ENCODE measurements at places on chromosomes 5 and 9.

GRCh38 chr5:137666901-137667300 is 69.0 kb downstream of the KLHL3 start:
- no peak for DNase-seq
- no peak overlapping the region for H3K4me3 ChIP-seq
- H3K36me3 ChIP-seq, result no peaks in the 10 kb centered on the region
- no peaks in the 10 kb centered on the region for H3K4me1 ChIP-seq
- H3K27ac ChIP-seq, result no peak overlapping the region

- H3K27me3 ChIP-seq, result no peaks in the 10 kb centered on the region
- H3K27ac ChIP-seq, result no peak overlapping the region
- H3K4me3 ChIP-seq, result no peak overlapping the region
- no peak for DNase-seq
- no peaks in the 10 kb centered on the region for H3K4me1 ChIP-seq
- H3K36me3 ChIP-seq, result no peaks in the 10 kb centered on the region
These were observed 764.7 kb downstream of the MTRR start for GRCh38 chr5:8633696-8634095.

GRCh38 chr5:87170799-87171198 is 96.9 kb upstream of the RASA1 start:
- no peaks in the 10 kb centered on the region for H3K27me3 ChIP-seq
- no peak overlapping the region for H3K4me3 ChIP-seq
- H3K4me1 ChIP-seq, result no peaks in the 10 kb centered on the region
- H3K27ac ChIP-seq, result no peak overlapping the region
- no peaks in the 10 kb centered on the region for H3K36me3 ChIP-seq

GRCh38 chr5:11048760-11049159 is 287.7 kb upstream of the DAP start:
- H3K27me3 ChIP-seq, result no peaks in the 10 kb centered on the region
- H3K27ac ChIP-seq, result no peak overlapping the region
- H3K4me1 ChIP-seq, result no peaks in the 10 kb centered on the region
- no peak overlapping the region for H3K4me3 ChIP-seq
- no peak for DNase-seq
- no peaks in the 10 kb centered on the region for H3K36me3 ChIP-seq

DNA sequence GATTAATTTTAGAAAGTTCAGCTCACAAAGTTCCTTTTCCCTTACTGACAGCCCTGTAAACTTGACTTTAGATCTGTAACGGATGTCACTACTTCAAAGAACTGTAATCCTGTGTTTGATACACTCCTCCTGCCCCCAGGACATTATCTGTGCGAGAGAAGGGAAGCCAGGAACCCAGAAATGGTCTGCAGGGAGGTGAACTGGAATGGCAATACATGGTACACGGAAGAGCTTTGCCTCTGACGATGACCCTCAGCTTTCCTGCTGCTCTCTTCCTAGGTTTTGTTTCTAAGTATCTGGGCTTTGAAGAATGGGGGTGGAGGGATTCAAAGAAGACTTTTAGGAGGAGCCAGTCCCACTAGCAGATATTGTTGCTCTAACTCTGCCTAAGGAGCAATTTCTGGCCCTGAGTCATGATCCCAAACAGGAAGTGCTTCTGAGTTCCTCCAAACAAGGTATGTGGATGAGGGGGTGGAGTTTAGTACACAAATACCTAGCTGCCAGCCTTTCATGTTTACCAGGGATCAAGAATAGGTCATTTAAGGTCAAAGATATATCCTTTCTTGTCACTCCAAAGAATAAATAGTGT is 43.4 kb upstream of the TMC1 start:
- DNase-seq, result peak; percentile 88
- no peak overlapping the region for H3K4me3 ChIP-seq
- H3K27me3 ChIP-seq, result no peaks in the 10 kb centered on the region
- H3K36me3 ChIP-seq, result no peaks in the 10 kb centered on the region
- H3K4me1 ChIP-seq, result peaks cover 2% of the 10 kb centered on the region
- peak overlapping the region; percentile 86 for H3K27ac ChIP-seq

- H3K4me3 ChIP-seq, result no peak overlapping the region
- H3K4me1 ChIP-seq, result peaks cover 2% of the 10 kb centered on the region
- DNase-seq, result peak; percentile 33
- no peaks in the 10 kb centered on the region for H3K27me3 ChIP-seq
These were observed 117.7 kb downstream of the PAPPA start for GRCh38 chr9:116271340-116271739.

DNA sequence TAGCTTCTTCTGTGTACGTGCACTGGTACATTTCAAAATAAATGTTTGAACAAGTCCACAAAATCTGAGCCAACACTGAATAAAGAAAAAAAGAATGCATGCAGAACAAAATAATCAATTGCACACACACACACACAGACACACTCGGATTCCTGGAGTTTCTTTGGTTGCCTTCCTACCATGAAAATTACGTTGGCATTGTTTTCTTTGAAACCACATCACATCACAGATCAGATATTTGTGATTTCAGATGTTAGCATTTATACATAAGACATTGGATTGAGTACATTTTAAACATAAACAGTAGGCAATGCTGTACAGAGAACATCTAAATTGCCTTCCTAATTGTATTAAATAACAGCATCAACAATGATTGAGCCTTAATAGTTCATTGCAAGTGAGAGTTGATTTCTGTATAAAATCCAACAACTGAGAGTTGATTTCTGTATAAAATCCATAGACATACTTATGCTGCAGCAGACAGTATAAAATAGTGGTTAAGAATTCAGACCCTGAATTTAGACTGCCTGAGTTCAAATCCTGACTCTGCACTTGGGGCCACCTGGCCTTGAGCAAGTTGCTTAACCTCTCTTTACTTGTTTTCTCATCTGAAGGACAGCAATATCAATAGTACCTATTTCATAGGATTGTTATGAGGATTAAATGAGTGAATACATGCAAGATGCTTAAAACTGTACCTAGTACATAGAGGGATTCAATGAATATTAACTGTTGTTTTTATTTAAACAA is 101.7 kb upstream of the IFNE start:
- H3K4me1 ChIP-seq, result no peaks in the 10 kb centered on the region
- no peaks in the 10 kb centered on the region for H3K27me3 ChIP-seq
- H3K36me3 ChIP-seq, result no peaks in the 10 kb centered on the region
- no peak overlapping the region for H3K4me3 ChIP-seq
- DNase-seq, result no peak
- H3K27ac ChIP-seq, result no peak overlapping the region

GRCh38 chr5:53114988-53115387 is 5.4 kb upstream of the MOCS2 start:
- H3K36me3 ChIP-seq, result no peaks in the 10 kb centered on the region
- H3K27ac ChIP-seq, result no peak overlapping the region
- no peaks in the 10 kb centered on the region for H3K27me3 ChIP-seq
- H3K4me3 ChIP-seq, result no peak overlapping the region
- peak; percentile 34 for DNase-seq

- no peaks in the 10 kb centered on the region for H3K27me3 ChIP-seq
- no peak overlapping the region for H3K4me3 ChIP-seq
- no peak overlapping the region for H3K27ac ChIP-seq
- H3K4me1 ChIP-seq, result no peaks in the 10 kb centered on the region
- H3K36me3 ChIP-seq, result no peaks in the 10 kb centered on the region
These were observed 255.9 kb upstream of the IRX1 start for GRCh38 chr5:3339798-3340115.

- no peaks in the 10 kb centered on the region for H3K27me3 ChIP-seq
- no peak for DNase-seq
- no peaks in the 10 kb centered on the region for H3K36me3 ChIP-seq
- no peak overlapping the region for H3K4me3 ChIP-seq
- H3K27ac ChIP-seq, result no peak overlapping the region
- H3K4me1 ChIP-seq, result no peaks in the 10 kb centered on the region
These were observed 31.5 kb upstream of the MVB12B start for GRCh38 chr9:126295082-126295477.

- no peak for DNase-seq
- H3K27ac ChIP-seq, result no peak overlapping the region
- no peaks in the 10 kb centered on the region for H3K4me1 ChIP-seq
- H3K4me3 ChIP-seq, result no peak overlapping the region
- peaks cover 20% of the 10 kb centered on the region for H3K36me3 ChIP-seq
These were observed 40.9 kb downstream of the AMBP start for GRCh38 chr9:114037249-114037648.

- no peaks in the 10 kb centered on the region for H3K27me3 ChIP-seq
- H3K27ac ChIP-seq, result no peak overlapping the region
- H3K4me3 ChIP-seq, result no peak overlapping the region
- peak; percentile 60 for DNase-seq
These were observed 256.4 kb downstream of the ICE1 start for GRCh38 chr5:5678909-5679308.

Data from trophoblast cell (in vitro differentiated cells and primary cell).